ENCODE measurements at places on chromosomes 6 and 20.

GRCh38 chr6:84743616-84744015 is 20.8 kb downstream of the TBX18 start:
- DNase-seq: no peak

GRCh38 chr6:1630212-1630770 is 20.6 kb downstream of the FOXC1 start:
- no peak for DNase-seq

DNA sequence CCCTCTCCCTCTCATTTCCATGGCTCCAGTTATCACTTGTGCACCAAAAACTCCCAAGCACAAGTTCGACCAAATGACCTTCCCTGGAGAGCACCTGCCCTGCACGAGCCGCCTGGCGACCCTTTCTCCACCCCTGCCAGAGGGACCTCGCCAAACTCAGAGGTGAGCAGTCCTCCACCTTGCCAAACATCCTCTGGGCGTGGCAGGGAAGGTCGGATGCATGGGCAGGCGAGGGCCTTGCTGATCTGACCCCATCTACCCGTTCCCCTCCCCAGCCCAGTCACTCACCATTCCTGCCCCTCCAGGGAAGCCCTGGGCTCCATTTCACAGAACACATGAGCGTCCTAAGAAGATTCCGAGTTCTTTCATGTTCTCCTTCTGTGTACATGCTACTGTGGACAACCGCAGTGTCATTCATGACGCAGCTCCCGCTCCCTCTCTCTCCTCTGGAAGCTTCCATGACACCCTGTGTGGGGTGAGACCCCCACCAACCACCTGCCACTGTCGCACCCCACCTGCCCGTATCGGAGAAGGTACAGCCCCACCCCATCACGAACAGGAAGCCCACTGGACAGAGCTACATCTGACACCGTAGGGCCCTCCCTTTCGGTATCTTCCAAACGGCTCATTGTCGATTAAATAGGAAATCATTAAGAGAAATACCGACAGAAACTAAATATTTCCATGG is 104.3 kb downstream of the DACT2 start:
- no peak for DNase-seq

- DNase-seq: peak; percentile 7
These were observed at the start of gene PROKR2 for GRCh38 chr20:5316188-5317158. PROKR2 (minus strand) TSS chr20:5316954; CDS start chr20:5314369, 2,585 bp downstream.

DNA sequence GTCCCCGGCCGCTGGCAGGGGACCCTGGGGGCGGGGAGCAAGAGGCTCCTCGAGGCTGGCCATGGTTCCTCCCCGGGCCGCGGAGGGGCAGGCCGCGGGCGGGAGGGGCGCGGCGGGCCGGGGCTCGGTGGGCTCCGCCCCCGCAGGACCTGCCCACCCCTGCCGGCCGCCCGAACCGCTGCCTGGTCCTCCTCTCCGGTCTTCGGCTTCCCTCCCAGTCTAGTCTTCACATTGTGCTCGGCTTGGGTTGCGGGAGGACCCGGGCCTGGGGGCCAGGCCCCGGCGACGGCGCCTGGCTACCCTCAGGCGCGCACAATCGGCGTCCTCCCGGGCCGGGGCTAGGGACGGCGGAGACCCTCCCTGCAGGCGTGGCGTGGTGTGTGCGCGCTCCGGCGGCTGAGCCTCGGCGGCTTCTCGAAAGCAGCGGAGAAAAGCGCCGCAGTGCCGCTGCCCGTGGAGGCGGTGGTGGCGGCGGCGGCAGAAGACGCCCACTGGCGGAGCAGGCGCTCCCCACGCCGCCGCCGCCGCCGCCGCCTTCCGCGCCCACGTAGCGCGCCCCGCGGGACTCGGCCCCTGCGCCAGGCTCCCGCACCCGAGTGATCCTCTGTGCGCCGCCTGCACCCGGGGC is at the start of gene PDE10A:
Gene PDE10A (minus strand): TSS at position 493 of the 628 bp plus-strand sequence. CDS start 430 bp downstream, at position 63.
- DNase-seq: no peak

DNA sequence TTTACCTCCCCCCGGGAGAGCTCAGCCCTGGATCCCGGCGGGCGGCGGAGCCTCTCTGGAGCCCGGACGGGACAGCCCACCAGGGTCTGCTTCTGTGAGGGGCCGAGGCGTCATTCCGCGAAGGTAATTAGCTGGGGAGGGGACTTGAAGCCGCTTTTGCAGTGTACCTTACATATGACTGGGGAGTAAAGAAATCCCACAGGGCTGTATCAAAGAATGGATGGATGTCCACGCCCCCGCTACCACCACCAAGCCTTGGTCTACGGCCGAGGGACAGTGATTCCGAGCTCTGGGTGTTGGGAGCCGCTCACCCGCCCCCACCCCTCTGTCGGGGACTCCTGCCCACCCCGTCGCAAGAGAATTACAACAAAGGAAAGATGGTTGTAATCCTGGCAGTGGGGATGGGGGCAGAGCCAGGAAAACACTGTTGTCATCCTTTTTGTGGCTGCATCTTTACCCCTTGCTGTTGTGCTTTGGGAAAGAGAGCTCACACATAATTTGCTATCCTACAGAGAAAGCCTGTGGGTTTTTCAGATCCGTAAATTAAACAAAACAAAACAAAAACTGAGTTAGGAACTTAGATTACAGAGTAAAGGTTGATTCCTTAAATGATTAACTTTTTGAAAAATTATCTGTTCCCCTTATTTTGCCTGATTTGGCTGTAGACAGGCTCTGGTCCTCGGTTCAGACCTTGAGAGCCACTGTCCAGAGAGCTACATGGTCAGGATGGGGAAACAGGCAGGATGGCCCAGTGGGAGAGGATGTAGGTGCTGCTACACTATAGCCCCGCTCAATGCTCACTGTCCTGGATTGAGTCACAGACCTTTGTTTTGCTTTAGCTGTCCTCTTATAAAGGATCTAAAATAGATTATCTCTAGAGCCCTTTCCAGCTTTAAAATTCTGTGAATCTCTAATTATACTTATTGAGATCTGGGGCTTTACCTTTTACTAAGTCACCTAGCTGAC is 997 bp upstream of the FBXO30 start:
- DNase-seq: peak; percentile 49

DNA sequence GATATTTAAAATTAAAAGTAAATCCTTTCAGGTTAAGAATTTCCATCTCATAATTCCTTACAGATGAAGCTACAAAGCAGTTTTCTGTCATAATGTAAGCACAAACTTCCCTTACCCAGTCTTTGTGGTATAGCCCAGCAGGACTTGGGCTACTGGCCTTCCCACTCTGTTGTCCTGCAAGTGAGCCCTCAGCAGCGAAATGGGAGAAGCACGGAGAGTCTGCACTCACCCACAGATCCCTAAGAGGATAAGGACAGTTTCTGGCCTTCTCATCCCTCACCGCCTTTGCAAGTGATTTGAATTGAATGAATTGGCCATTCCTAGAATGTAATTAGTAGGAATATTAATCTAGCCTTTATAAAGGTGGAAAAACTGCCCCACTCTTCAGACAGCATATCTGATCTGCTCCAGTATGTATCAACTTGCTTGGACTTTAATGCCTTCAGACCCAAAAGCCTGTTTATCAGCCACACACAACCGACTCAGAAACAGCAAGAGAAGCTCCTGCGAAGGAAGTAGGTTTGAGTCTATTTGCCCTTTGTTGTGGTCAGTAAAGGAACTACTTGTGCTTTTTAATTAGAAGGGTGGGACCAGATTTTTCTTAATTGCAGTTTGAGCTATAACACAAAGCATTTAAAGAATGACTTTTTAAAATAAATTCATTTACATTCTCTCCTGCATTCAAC is 29.9 kb upstream of the PRDM1 start:
- no peak for DNase-seq
